ENCODE measurements at places on chromosomes 12 and 14.

GRCh38 chr12:54068418-54069070 lies 14.9 kb downstream of the HOXC4 start:
- no peak for DNase-seq

- no peak for DNase-seq
Observed at GRCh38 chr12:94982456-94982855, 21.0 kb downstream of the NDUFA12 start.

DNA sequence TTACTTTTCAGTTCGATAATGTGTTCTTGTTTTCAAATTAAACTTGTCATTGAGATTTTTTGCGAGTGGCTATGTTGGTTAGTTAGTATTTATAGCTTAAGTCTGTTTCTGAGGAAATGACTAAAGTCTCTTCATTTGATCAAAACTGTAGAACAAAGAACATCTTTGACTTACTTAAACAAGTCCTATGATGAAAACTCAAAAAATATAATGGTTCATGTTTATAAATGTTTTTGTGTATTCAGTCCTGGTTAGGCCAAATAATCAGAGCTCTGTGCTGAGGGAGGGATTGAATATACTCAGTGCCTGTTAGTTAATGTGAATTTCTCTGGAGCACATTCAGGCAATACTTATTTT lies 51.7 kb downstream of the PPFIBP1 start:
- no peak for DNase-seq

DNA sequence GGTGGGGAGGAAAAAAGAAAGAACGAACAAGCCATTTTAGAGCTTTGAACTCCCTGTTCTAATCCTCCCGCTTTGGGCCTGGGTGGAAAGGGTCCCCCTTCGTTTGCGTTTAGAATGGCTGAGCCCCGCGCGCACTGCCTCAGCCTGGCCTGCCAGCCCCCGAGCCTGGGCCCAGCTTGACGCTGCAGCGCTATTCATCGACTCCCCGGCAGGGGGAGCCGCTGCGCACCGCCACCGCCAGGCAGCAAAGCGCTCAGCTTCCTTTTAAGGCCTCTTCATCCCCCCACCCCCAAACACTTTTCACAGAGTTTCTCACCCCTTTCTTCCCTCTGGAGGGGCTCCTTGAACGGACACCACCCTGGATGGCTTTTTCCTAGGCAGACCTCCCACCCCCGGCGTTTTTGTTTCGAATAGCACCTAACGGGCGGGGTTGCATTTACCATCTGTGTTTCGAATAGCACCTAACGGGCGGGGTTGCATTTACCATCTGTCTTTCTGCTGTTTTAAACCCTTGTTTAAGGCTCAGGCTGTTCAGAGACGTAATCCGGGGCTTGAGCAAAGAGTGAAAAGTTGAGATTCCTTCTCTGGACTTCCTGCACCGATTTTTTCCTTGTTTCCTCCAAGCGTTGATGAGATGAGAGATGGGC lies 56.4 kb upstream of the PIWIL1 start:
- DNase-seq, result no peak

DNA sequence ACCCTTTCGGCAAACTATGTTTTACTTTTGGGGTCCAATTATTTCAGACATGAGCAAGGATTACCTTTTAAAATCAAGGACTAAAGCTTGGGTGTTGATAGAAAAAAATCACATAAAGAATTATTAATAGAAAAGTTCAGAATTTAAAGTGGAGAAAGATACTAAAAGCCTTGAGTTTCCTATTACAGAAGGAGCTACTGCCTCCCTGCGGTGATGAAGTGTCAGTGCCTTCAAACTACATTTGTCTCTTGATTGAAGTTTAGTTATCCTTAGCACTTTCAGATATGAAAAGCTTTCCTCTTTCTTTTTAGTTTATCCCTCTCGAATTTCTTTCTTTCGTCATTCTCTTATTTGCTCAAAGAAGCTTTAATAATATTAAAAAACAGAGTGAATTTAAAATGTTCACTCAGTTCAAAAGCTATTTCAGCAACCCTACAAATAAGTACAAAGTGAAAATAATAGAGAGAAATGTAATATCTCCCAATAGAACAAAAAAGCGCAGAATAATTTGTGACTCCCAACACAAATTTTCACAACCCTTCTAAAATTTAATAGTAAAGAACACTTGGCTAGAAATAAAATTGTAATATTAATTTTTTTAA lies 87.6 kb downstream of the SEC23A start:
- DNase-seq, result peak; percentile 8

- no peak for DNase-seq
Observed at GRCh38 chr12:107242189-107242588, 148.8 kb upstream of the CRY1 start.

GRCh38 chr12:68446901-68447796 lies 115.0 kb upstream of the MDM1 start:
- DNase-seq, result no peak

DNA sequence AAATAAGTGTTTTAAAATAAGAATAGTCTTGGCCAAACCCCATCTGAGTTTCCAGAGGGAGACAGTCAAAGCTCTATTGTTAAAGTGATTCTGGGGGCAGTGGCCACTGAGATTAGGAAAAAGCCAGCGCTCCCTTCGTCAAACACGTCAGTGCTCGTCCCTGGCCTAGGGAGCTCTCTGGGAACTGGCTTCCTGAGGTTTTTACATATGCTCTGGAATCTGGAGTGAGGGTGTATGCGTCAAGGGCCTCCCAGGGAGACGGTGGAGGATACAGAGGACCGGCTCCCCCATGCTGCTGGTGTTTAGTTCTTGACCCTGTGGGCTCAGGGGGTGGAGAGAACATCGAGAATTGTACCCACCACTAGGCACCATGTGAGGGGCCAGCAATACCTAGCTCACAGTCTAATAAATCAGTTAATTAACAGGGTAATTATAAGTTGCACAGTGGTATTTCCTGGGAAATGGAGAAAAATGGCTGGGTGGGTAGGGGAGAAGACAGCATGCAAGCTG lies 87.0 kb downstream of the SLC25A47 start:
- no peak for DNase-seq

DNA sequence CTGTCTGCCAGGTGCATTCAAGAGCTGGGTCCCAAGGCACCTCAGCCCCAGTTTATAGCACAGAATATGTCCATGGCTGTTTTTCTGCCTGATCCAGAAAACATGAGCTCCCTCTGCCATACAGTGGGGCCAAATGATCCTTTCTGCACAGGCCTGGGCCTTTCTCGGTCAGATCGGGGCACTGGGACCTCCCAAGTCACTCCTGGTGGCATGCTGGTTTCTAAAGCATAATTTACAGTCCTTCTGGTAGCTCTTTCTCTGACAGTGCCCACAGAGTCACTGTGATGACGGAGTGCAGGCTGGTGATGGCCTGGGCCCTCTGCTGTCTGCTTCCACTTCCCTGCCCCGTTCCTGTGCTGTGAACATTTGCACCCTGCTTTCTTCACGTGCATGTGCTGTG lies 99.2 kb downstream of the ADGRD1 start:
- no peak for DNase-seq

GRCh38 chr14:21317398-21317797 lies 37.5 kb downstream of the RPGRIP1 start:
- no peak for DNase-seq

GRCh38 chr12:90076851-90077319 lies 368.2 kb upstream of the ATP2B1 start:
- DNase-seq, result no peak

GRCh38 chr14:63205866-63206265 lies 1.6 kb downstream of the RHOJ start:
- no peak for DNase-seq

GRCh38 chr12:115960868-115961802 lies 316.4 kb downstream of the MED13L start:
- no peak for DNase-seq

- DNase-seq, result no peak
Observed at GRCh38 chr12:131352296-131352900, 358.5 kb upstream of the SFSWAP start.

DNA sequence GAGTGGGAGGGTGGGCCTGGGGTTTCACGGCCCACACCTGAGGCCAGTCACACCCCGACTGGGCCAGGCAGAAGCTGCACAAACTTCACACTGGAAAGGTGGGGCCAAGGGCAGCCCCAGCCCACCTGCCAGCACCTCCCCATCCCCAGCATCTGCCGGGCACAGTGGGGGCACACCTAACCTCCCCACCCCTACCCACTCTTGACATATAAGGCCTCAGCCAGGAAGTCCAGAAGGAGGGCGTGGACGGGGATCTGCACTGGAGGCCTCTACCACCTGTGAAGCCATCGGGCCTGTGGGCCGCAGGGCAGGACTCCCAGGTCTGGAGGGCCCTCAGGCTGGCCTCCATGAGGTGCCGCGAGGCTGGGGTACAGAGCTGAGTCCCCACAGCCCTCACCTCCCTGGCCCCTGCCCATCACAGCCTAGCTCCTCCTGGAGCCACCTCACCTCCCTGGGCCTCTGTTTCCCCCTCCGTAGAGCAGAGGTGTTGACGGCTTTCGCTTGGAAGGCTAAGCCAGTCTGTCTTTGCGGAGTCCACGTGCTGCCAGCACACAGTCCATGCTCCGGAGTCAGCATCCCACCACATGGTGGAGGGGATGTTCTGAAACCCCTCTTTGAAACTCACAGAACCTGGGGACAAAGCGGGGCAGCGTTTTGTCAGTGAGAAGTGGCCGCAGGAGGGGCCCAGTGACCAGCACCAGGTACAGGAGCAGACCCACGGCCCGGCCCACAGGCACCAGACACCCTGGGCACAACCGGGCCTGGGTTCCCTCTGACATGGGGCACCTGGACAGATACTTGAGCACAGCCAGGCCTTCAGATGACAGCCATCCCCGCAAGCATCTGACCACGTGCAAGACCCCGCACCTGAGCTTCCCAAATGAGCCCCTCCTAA lies 38.2 kb upstream of the INF2 start:
- no peak for DNase-seq

DNA sequence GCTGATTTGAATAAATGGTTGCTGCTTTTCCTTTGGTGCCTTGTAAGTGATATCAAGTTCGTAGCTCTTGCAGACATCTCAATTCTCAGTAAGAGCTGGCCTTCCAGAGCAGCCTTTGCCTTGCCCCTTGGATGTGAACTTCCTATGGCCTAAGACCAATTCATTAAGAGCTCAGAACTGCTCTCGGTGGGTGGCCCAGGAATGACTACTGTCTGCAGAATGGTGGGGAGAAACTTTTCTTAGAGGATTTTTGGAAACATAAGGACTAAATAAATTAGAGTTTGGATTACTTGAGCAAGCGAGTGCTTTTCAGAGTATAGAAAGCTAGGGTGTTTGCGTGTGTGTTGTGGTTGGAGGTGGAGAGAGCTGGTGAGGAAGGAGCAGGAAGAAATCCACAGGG lies 306.4 kb upstream of the TBX3 start:
- DNase-seq, result no peak

GRCh38 chr12:42428850-42429249 lies 102.9 kb downstream of the PPHLN1 start:
- DNase-seq, result no peak

DNA sequence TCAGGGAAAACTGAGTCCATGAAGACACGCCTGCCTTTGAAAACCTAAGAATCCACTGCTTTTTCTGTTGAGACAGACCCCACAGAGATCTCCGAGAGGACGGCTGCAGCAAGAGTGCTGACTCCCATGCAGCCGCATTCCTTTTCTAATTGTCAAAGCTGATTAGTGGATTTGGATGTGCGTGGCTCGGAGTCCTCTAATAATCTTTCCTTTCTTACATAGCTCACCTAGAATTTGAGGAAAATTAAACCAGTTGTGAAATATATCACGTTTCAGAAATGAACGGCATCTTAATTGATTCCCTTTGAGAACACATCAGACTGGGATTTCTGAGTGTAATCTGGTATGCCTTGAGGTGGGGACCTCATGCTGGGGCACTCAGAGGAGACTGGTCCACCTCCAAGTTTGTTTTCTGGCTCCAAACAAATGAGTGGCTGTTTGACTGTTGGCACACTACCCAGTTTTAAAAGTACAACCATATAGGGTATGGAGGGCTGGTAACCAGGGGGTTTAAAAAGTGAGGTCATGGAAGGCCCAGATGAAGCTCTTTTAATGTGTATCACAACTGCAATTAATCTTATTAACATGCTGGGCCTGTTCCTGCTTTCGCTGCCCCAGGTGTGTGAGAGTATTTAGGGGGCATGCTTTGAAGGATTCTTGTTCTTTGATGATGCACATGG lies 63.3 kb downstream of the RASSF3 start:
- no peak for DNase-seq

- no peak for DNase-seq
Observed at GRCh38 chr12:116026768-116027550, 250.5 kb downstream of the MED13L start.

DNA sequence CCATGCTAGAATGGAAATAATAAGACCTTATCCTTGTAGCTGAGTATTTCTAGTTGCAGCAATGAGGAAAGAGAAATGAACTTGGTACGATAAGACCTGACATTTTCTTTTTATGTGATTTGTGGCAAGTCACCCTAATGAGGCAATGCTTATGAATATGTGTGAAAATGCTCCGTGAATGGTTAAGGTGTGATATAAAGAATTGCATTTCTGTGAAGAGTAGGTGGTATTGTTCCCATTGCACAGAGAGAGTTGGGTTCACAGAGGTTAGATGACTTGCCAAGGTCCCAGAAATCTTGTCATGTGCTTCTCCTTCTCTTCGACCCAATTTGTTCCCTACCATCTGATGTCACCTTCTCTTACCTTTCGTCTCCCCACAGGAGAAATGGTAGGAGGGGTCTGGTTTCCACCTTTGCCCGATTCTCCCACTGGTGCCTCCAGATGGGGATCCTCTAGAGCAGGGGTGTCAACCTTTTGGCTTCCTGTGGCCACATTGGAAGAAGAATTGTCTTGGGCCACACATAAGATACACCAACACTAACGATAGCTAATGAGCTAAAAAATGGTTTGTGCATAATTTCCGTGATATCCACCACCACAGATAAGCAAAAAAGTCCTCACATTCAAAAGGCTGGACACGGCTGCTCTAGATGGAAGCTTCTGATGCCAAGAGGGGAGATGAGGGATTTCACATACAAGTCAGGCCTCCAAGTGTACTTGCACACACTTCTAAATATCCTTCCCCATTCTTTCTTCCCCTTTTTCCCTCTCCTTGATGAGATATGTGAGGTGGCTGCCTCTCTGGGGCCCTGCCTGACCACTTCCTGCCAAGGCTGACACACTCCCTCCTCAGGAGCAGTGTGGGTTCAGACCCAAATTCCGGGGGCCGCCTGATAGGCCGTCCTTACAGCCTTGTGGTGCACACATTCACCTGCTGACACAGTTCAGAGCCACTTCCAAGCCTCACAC lies 96.1 kb downstream of the PLXNC1 start:
- DNase-seq, result no peak

- DNase-seq, result no peak
Observed at GRCh38 chr12:50529345-50529744, 24.6 kb downstream of the DIP2B start.

- no peak for DNase-seq
Observed at GRCh38 chr14:74133833-74134481, 49.2 kb downstream of the LIN52 start.
